ENCODE measurements at places on chromosomes 2 and 18. TPM values are rescaled to one million over a fixed set of nuclear protein-coding genes. Genes with fewer than 3 reads are reported as not detected.

DNA sequence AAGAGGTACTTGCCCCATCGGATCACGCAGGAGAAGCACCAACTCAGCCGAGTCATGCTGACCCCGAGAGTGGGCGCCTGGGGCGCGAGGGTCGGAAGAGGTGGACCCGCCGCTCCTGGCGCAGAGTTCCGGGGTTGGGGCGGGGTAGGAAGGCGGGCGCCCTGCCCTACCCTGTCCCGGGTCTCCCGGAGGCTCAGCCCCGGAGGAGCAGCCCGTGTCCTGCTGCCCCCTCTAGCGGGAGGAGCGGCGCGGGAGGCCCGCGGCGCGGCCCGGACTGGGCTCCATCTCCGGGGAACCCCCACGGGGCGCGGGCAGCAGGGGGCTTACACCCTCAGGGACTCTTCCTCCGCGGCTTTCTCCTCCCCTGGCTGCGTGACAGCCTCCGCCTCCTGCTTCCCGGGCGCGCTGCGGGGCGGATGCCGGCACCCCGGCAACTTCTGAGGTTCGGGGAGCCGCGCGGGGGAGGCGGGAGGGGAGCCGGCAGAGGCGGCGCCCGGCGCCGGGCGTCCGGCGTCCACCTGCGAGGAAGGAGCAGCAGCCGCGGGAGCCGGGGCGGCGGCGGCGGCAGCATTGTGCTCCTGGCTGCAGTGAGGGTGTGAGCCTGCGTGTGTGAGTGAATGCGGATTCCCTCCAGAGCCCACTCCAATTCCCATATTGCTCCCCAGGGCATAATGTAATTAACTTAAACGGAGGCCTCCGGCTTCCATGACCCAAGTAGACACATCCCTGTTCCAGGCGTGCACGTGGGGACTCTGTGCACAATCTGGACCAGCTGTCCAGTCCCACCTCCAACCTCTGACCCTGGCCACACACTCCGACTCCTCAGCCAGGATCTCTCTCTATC lies 7.6 kb upstream of the TNS1 start:
- H3K4me1 ChIP-seq = peaks cover 38% of the 10 kb centered on the region
- H3K27ac ChIP-seq = no peak overlapping the region
- peaks cover 33% of the 10 kb centered on the region for H3K27me3 ChIP-seq
- peak overlapping the region; percentile 83 for H3K4me3 ChIP-seq
- peak; percentile 38 for DNase-seq

- H3K27me3 ChIP-seq = no peaks in the 10 kb centered on the region
- H3K4me3 ChIP-seq = no peak overlapping the region
- no peak overlapping the region for H3K27ac ChIP-seq
- no peaks in the 10 kb centered on the region for H3K36me3 ChIP-seq
- H3K4me1 ChIP-seq = no peaks in the 10 kb centered on the region
- DNase-seq = no peak
Observed at GRCh38 chr2:113857464-113857863, 32.4 kb upstream of the ACTR3 start.

GRCh38 chr2:128599700-128600099 lies 281.0 kb upstream of the HS6ST1 start:
- peaks cover 9% of the 10 kb centered on the region for H3K4me1 ChIP-seq
- H3K27me3 ChIP-seq = no peaks in the 10 kb centered on the region
- no peak for DNase-seq
- H3K4me3 ChIP-seq = no peak overlapping the region

DNA sequence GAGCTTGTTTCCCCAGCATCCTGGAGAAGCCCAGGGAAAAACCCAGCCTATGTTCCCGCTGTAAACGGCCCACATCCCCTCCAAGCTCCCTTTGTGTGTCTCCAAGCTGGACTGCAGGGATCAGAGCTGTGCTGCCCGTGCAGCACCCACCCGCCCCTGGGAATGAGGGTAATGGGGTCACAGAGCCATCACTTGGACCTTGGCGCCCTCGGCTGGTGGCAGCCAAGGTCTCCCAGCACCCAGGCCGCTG lies 670 bp upstream of the INPP5D start:
- peaks cover 17% of the 10 kb centered on the region for H3K27me3 ChIP-seq
- no peak overlapping the region for H3K4me3 ChIP-seq
- H3K36me3 ChIP-seq = no peaks in the 10 kb centered on the region
- H3K27ac ChIP-seq = no peak overlapping the region

GRCh38 chr2:212028798-212029394 lies 509.7 kb downstream of the ERBB4 start:
- H3K4me1 ChIP-seq = peaks cover 14% of the 10 kb centered on the region
- no peaks in the 10 kb centered on the region for H3K27me3 ChIP-seq
- H3K27ac ChIP-seq = no peak overlapping the region
- DNase-seq = no peak

TRPM8 gene
- 0.07 TPM for total RNA-seq

CPO gene
- total RNA-seq = 0.47 TPM

IL36B gene
- total RNA-seq = not detected

LIPG gene
- total RNA-seq = 32.4 TPM

VPS4B gene
- total RNA-seq = 34.2 TPM

MARCO gene
- not detected for total RNA-seq

EVA1A gene
- 3.8 TPM for total RNA-seq

Data from neural crest cell (in vitro differentiated cells).